ENCODE measurements at places on chromosomes 6 and 20.

DNA sequence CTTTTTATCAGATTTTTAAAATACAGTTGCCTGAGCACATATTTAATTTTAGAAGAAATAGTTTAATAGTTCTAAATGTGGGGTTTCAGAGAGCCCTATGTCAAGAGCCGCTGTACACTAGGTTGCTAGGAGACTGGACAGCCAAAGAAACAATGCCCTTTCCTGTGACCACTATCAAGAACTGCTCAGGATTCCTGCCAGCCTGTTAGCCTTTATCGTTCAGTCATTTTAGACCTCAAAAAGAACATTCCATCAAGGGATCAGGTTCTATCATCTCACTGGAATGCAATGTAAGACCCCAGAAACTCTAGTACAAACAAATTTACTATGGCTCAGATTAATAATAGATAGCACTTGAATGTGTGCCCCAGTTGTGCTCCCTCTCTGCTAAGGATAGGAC is 181.2 kb upstream of the CCN2 start:
- no peak for DNase-seq

GRCh38 chr6:42659806-42660205 is 62.6 kb downstream of the PRPH2 start:
- no peak for DNase-seq

DNA sequence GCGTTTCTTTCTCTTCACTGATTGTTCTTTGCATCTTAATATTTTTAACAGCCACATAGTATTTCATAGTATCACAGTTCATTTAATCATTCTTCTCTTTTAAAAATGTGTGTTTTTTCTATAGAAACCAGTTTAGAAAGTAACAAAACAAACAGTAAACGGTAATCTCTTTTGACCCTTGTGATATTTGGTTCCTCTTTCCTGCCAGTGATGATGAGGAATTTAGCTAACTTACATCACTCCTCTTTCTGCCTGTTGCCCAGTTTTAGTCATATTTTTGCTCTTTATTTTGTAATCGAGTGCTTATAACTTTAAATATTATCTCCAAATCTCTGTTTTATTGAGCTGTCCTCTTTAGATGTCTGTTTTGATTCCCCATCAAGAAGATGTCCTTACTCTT is 38.1 kb upstream of the ZBTB24 start:
- no peak for DNase-seq

GRCh38 chr6:88810701-88811100 is 152.7 kb downstream of the RNGTT start:
- no peak for DNase-seq

GRCh38 chr6:95243053-95243452 is 334.3 kb upstream of the MANEA start:
- peak; percentile 77 for DNase-seq

- DNase-seq, result no peak
These were observed 9.9 kb upstream of the KCNK15 start for GRCh38 chr20:44735816-44736169.

DNA sequence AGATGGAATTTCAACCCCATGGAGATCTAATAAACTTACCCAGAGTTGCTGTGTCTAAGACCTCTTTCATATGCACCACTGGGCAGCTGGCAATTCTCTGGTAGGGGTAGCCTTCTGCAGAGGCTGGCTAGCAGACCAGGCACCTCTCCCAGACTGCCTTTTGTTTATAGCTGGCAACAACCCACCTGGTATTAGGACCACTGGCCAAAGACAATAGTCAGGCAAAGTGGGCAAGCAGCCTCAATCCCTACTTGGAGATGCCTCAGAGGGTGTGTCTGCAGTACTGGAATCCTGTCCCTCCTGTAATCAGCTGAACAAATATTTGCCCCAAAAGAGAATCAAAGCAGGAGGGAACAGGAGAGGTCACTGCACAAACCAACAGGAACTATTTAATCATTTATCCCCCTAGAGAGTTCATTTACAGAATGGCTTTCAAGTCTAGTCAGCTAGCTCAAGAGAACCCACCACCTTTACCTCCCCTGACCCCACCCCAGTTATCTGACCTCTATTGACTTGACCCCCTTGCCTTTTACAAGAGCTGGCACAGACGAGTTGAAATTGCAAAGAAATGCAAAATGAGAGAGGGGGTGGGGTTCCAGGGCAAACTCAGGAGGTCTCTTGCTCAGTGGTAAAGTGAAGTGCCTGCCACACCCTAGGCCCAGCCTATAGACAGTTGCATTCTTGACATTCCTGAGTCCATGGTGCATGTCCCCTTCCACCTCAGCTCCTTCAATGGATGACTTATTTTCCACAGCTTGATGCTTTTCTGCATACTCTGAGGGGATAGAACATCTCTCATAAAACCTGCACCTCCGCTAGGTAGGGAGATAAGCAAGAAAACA is 2.8 kb downstream of the BCL2L1 start:
- no peak for DNase-seq

GRCh38 chr20:24366336-24367004 is 103.0 kb upstream of the SYNDIG1 start:
- DNase-seq, result no peak

GRCh38 chr6:153437193-153437592 is 306.1 kb upstream of the RGS17 start:
- DNase-seq, result no peak

GRCh38 chr6:85752602-85753001 is 109.9 kb upstream of the SYNCRIP start:
- DNase-seq, result no peak

DNA sequence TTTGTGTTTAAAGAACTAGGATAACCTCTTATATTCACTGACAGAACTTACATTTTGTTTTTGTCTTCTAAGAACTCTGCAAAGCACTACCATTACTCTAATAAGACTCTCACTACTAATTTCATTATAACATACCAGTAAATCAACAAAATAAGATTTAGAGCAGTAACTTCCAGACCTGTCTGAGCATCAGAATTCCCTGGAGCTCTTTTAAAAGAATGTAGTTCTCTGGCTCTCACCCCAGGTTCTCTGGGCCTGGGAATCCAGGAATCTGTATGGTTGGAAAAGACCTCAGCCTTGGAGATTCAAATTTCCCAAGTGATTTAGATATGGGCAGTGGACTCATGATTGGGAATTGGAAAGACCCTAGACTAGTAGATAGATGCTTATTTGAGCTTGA is 89.4 kb downstream of the JAG1 start:
- no peak for DNase-seq

DNA sequence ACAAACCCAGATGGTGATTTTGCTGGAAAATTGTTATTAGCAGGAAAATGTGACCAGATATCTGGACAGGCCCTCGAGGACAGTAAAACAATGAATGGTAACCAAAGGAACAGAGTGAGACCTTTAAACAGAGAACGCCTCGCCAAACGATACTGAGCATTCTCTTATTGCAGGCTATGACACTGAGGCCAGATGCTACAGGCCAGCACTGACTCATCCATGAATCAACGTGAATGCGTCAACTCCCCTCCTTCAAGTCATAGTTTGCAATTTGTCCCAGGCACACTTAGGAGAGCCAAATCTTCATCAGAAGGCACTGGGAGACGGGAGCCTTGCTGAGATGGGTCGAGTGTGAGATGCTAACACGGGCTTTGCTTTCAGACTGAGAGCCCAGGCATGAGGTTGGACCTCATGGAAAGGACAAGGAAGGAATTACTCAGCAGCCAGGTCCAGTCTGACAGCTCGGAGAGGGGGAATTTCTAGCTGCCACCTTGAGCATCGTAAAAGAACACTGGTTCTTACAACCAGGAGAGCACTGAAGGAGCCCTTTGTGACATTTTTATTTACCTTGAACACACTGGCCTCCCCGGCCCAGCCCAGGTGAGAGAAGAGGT is 60.7 kb downstream of the BMP7 start:
- no peak for DNase-seq

GRCh38 chr20:50050660-50051308 is 62.2 kb downstream of the UBE2V1 start:
- DNase-seq, result no peak

- no peak for DNase-seq
These were observed 107.0 kb downstream of the HIVEP1 start for GRCh38 chr6:12119085-12119588.

GRCh38 chr6:63352544-63353285 is 32.9 kb upstream of the LGSN start:
- peak; percentile 15 for DNase-seq

DNA sequence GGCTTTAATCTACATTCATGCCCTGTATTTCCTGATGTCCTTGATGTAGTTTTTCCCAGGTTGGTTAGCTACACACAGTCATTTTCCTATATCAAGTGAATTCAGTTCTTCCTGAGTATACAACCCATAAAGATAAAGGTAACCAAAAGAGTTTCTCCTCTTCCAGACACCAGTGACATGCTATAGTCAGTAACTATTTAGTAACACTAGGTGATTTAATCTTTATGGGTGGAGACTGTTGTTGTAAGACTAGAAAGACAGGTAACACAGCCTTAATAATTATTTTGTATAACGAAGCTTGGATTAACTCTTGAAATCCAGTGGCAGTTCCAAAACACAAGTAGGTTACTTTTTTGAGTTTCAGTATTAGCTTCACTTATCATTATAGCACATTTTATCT is 17.6 kb downstream of the MCUR1 start:
- DNase-seq, result no peak

GRCh38 chr20:23005776-23006175 is 29.3 kb upstream of the SSTR4 start:
- no peak for DNase-seq

- no peak for DNase-seq
These were observed 1.9 kb downstream of the L3MBTL3 start for GRCh38 chr6:130020073-130020906.

- no peak for DNase-seq
These were observed 17.4 kb downstream of the HLA-DOA start for GRCh38 chr6:32991972-32992371.

DNA sequence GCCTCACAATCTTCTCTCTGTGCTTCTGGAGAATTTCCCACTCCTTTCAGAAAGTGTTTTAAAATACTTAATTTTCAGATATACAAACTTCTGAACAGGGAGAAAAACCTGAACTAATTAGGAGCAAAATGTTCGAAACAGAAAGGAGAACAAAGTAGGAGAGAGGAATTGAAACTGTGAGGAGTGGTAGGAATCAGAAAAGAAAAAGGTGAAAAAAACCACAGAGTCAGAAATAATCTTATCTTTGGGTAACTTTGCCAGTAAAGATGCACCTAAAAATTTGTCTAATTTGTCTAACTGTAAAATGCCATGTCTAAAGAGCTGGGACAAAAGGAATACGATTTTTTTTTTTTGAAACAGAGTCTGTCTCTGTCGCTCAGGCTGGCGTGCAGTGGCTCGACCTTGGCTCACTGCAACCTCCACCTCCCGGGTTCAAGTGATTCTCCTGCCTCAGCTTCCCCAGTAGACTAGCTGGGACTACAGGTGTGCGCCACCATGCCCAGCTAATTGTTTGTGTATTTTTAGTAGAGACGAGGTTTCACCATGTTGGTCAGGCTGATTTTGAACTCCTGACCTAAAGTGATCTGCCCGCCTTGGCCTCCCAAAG is 4.7 kb upstream of the RIPOR2 start:
- no peak for DNase-seq

- DNase-seq, result no peak
These were observed 31.4 kb upstream of the TRIM26 start for GRCh38 chr6:30244560-30244959.

DNA sequence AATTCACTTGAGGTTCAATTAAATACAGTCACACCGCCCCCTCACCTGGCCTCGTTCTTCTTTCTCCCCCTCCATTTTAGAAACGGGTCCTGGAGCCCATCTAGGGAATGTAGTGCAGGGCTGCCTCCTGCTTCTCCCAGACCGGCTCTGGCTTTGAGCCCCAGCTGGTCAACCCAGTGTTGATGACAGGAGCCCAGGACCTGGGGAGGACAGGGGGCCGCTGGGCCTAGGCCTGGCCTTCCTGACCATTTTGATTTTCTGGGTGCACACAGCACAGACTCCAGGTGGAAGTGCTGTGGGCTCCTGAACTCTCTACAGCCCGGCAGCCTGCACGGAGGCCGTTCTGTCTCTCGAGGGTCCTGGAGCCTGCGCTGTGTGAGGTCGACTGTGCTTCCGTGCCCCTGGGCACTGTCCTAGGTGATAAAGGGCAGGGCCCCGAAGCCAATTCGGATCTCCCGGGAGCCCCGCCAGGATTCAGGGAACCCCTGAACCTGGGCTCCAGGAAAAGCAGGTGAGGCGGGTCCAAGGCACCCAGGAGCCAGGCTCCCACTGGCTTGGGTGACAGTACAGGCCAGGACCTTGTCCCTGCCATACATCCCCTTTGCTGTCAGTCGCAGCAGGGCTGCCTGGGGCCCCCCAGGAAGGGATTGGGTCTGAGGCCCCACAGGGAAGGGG is 23.3 kb downstream of the NPEPL1 start:
- no peak for DNase-seq

GRCh38 chr6:80214436-80215022 is 108.1 kb downstream of the BCKDHB start:
- peak; percentile 59 for DNase-seq

GRCh38 chr6:28979679-28980078 is 25.4 kb downstream of the ZNF311 start:
- DNase-seq, result no peak

DNA sequence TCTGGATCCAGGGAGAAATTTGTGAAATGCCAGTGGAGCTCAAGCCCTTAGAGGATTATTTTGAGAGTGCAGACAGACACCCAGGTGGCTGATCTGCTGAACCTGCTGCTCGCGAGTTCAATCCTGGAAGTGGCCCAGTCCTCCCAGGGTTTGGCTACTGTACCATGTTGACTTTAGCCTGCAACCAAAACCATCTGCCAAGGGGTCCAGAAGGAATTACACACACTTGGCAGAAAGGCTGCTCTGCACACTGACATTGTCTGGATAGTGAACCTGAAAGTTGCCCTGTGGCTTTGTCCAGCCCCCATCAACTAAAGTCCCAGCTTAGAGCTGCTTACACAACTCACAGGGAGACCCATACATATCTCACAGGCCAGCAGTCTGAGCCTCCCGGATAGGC is 21.6 kb upstream of the PI3 start:
- no peak for DNase-seq

- no peak for DNase-seq
These were observed 174.7 kb downstream of the TMEM242 start for GRCh38 chr6:157148391-157149323.

DNA sequence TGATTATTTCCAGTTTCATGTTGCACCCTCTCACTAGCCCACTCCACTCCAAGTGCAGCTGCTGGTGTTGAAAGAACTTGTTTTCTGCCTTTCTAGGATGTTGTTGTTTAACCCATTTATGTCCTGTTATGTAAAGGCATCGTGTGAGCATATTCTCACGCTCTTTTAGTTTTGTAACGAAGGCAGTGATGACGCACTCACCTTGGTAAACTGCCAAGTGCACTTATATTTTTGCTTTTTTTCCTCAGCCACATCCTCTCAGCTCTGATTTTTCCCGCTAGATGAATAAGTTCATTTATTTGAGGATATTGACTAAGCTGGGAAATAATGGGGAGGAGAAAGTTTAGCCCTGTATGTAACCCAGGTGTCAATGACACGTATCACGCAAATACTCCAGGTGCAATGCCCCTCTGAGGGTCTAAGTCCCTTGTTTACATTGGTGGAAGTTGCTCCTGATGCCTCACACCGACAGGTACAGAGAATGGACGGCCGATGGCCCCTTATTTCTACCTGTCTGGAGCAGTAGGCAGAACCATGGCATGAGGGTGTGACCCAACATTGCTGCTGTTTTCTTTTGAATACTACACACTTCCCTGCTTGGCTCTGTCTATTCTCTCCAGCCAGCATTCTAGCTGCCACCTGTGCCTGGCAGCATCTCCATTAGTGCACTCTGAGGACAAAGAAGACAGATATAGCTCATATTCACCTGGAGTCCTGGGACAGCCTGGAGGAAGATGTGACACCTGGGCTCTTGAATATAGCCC is 132.7 kb upstream of the SLC24A3 start:
- DNase-seq, result peak; percentile 24
